Activated CD4-positive, alpha-beta T cell treated with anti-CD3 and anti-CD28 coated beads, Interleukin-2, amount 50 U/mL, for 24 hours (primary cell): ENCODE measurements at places on chromosomes 5 and 9.

DNA sequence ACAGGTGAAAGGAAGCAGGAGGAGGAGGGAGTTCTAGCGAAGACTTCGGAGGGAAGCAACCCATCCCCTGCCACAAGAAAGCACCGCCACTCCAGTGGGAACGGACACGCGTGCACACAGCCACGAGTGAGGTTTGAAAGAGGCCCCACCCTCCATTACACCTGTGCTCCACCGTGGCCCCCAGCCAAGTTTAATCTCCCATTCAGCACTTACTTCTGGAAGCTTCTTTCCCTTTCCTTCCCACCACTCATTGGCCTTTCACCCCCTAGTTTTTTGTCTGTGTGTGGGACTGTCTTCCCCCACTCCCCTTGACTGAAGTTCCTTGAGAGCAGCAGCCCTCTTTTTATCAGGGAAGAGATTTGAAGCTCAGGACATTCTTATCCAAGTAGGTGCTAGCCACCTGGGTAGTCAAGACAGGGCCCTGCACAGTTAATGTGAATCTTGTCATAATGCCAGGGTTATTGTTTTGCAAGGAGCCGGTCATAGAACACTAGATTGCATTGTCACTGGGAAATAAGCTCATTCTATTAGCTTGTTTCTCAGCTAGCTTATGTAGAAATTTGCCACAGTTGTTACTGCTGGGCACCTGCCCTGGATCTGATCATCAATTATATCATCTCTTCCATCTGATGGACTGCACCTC, 256.0 kb downstream of the DOCK8 start:
- no peak for DNase-seq

DNA sequence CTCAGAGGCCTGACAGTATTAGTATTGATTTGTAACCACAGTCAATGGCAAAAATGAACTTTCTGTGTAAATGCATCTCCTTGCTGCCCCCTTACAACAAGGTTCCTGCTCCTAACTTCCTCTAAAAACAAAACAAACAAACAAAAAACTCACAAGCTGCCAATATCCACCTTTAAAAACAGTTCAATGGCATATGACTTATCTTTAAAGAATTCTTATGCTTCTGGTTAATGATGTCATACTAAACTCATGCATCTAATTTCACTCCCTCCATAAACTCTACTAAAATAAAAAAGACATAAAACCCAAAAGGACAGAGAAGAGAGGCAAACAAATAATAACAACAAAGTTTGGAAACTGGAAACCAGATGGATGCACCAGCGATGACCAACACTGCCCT, 9.0 kb upstream of the OR1N1 start:
- no peak for DNase-seq

DNA sequence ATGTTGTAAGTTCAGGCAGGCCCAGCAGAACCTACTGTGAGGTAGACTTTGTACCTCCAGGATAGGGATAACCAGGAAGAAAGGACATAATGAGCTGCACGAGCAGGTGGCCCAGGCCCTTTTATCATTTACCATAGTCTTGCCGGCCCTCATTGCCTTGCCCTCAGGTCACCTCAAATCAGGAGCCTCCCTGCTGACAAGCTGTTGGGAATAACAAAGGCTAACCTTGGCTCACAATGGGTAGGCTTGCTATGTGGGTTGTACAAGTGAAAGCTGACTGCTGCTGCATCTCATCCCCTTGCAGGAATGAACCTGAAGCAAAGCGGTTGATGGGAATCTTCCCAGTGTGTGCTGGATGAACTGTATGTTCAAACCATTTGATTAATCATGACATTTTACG, 159.5 kb upstream of the ACTBL2 start:
- DNase-seq: no peak

DNA sequence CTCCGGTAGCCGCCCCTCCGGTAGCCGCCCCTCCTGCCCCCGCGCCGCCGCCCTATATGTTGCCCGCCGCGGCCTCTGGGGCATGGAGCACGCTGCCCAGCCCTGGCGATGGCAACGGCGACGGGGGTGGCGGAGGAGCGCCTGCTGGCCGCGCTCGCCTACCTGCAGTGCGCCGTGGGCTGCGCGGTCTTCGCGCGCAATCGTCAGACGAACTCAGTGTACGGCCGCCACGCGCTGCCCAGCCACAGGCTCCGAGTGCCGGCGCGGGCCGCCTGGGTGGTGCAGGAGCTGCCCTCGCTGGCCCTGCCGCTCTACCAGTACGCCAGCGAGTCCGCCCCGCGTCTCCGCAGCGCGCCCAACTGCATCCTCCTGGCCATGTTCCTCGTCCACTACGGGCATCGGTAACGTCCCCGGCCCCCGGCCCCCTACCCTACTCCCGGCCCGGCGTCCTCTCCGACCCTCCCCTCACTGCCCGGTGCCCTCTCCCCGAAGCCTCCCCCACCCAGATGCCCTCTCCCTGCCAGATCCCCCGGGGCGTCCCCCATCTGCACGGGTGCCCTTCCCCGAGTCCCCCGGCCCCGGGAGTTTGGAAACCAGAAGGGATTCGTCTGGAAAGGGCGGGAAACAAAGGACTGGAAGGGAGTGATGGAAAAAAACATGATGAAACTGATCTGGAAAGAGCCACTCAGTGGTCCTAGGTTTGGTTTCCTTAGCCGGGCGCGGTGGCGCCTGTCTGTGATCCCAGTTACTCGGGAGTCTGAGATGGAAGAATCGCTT, 417 bp downstream of the SRD5A1 start:
- no peak for DNase-seq

DNA sequence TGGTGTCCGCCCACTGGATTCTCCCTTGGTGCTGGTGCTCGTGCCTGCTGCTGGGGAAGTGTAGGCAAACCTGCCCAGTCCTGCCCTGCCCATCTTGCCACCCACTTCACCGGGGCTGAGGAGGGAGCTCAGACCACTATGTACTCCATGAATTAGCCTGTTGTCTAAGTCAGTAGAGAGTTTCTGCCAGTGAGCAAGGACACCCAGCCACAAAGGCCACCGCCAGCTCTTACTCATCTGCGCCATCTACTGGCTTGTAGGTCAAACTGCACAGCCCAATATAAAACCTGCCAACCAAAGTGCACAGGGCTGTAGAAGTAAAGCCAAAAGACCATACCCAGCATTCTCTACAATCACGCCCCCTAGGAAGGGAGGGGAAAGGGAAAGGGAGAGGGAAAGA, 102.3 kb downstream of the GLIS3 start:
- DNase-seq: no peak

DNA sequence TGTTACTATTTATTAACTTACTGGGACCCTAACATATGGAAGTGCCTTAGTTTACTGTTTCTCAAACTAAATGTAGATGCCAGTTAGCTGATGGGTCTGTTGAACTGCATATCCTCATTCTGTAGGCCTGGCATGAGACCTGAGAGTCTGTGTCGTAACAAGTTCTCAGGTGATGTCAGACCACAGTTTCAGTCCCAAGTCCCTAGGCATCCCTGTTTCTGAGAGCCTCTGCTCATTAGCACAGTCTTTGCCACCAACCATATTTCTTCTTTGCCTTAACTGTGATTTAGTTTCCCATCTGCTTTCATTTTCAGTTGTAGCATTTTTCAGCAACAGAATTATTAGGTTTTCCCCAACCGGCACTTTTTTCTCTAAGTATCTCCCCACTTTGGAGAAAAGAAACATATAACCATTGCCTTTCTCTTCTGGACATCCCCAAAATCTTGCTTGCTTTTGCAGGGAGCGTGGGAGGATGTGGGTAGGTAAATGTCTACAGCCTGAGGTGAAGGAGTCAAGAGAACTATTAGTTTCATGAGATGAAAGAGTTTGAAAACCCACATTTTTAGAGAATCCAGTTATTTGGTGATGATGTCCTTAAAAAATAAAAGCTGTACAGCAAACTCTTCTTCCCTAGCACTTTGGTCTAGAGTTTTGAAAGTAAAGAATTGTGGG, 74.6 kb downstream of the NUDT12 start:
- no peak for DNase-seq

DNA sequence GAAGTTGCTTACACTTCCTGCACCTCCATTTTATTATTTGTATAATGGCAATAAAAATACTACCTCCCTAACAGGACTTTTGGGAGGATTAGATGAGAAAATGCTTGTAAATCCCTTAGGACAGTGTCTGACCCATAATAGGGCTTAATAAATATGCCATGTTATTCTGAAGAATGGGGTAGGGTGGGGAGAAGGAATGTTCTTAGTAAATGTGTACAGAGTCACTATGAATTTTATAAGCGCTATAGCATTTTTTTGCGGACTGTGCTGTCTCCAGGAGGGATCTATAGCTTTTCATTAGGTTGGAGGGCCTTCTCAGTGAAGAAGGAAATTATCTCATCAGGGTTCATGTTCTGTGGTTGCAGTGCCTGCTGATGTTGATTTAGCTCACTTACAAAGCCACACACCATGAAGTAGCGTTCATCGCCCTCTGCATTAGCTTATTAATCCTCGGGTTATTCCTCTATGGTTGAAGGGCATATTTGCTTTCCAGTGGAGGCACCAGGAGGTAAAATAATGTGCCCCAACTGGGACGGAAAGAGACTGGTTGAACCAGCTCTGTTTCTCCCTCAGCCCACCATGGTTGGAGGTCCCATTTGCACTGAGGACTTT, 497.1 kb downstream of the ARHGEF28 start:
- DNase-seq: no peak

DNA sequence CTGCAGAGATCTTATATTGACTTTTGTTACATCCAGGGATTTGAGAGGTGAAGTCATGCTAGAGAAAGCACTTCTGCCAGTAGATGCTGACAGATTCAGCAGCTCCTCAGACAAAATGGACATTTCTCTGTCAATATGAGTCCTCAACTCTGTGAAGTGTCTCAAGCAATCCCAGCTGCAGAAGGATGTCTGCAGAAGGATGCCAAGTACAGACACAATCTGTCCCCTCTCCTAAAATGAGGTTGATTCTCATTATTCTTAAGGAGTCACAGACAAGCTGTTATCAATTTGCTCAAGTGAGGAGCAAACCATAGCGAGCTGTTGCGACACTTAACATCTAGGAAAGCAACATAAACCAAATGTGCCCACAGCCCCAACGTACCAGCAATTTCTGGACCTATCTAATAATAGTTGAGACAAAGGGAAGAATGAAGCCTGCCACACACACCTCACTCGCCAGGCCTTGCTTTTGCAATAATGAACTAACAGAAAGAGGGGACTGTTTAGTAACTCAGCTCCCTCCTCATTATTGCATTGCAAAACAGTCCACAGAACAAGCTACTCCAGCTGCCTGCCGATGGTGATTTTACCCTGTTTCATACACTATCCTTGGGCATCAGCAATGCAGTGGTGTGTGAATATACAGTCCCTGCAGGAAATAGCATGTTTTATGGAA, 364.2 kb upstream of the PDE4D start:
- no peak for DNase-seq
